ENCODE measurements at places on chromosomes 5 and 9. TPM values are rescaled to one million over a fixed set of nuclear protein-coding genes. Genes with fewer than 3 reads are reported as not detected.
A peak's percentile ranks its signal among the peaks of the same experiment; 100 is the strongest.

GRCh38 chr5:132473019-132473531 lies 17.5 kb downstream of the IRF1 start:
- no peak for DNase-seq

GRCh38 chr9:109141375-109141774 lies 21.6 kb upstream of the TMEM245 start:
- DNase-seq = no peak

DNA sequence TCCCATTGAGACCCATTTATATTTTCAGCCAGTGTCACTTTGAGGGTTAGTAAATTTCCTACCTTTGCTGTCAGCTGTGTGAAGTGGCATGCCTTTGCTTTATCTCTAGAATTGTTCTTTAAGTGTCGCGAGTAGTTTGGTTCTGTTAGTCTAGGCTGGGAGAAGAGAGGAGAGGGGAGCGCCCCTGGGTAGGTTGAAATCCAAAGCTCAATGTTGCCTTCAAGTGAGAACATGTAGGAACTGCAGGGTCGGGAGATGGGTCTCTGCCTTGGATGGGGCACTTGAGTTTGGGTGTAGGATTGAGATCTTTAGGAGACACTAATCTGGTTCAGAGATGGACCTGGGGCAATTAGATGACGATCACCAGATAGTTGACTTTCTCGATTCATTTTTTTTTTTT lies 46.3 kb downstream of the STC2 start:
- no peak for DNase-seq

The OCLN gene
- total RNA-seq = 1.7 TPM

DNA sequence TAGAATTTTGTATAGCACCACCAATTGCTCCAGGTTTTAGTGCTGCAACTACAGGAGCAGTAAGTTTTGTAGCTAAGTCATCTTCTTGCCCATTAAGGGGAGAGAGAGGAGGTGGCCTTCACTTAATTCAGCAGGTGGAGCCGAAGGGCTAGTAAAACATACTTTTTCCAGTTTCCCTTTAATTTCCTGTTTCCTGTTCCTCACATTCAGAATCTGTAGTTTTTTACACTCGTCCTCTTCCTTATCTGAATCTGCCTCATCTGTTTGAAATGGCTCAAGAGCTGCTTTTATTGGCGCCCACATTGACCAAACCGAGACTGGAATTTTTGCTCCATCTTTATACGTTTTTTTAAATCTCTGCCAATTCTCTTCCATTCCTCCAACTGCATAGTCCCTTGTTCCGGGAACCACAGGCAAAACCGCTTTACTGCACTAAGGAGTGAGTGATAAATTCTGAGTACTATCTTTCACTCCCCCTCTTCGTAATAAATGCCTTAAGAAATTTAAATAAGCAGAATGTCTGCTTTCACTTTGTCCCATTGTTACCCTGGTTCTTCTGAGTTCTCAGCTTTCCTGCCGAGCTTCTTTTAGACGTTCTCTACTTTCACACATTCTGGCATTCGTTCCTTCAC lies 133.9 kb downstream of the DROSHA start:
- DNase-seq = no peak

GRCh38 chr9:124773473-124774128 lies 2.5 kb upstream of the NR6A1 start:
- DNase-seq = no peak

DNA sequence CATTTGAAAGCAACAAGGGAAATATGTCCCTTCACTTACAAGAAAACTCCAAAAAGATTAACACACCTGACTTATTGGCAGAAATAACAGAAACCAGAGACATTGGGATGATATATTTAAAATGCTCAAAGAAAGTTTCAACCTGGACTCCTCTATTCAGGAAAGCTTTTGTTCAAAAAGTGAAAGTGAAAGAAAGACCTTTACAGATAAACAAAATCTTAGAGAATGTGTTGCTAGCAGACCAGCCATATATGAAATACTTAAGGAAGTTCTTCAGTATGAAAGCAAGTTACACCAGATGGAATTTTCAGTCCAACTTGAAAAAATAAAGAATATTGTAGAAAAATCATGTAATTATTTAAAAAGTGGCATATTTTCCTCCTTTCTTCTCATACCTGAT lies 1075.1 kb downstream of the NR2F1-AS1 start:
- no peak for DNase-seq

The CATSPER3 gene
- 0.31 TPM for total RNA-seq

The PNPLA7 gene
- 6.1 TPM for total RNA-seq

- no peak for DNase-seq
Measured at GRCh38 chr9:130305381-130305780, 39.8 kb downstream of the HMCN2 start.

- no peak for DNase-seq
Measured at GRCh38 chr9:117719161-117719920, 15.1 kb downstream of the TLR4 start.

DNA sequence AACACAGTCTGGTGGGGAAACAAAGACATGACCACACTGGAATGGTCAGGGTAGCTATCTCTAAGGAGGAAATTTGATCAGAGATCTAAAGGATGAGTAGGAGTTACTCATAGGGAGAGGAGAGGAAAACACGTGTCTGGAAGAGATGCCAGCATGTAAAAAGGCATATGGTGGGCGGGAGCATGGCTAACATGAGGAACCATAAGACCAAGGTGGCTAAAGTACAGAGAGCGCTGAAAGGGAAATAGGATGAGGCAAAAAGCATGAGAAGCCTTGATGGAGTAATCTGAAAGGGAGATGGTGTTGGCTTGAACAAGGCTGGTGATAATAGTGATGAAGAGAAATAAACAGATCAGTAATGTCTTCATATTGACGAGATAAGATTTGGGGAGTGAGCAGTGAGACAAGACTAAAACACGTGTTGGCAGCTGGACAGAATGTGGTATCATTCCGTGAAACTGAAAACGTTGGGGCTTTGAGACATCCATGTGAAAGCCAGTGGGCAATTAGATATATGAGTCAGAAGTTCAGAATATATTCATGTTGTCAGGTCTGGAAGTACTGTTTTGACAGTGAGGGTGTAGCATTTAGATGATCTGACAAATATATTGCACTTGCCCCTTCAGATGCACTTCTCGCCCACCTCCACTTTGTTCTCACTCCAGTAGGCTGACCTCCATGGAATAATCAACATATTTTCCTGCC lies 209.1 kb upstream of the KCNN2 start:
- DNase-seq = no peak

GRCh38 chr5:39717176-39717897 lies 292.6 kb upstream of the DAB2 start:
- DNase-seq = no peak

DNA sequence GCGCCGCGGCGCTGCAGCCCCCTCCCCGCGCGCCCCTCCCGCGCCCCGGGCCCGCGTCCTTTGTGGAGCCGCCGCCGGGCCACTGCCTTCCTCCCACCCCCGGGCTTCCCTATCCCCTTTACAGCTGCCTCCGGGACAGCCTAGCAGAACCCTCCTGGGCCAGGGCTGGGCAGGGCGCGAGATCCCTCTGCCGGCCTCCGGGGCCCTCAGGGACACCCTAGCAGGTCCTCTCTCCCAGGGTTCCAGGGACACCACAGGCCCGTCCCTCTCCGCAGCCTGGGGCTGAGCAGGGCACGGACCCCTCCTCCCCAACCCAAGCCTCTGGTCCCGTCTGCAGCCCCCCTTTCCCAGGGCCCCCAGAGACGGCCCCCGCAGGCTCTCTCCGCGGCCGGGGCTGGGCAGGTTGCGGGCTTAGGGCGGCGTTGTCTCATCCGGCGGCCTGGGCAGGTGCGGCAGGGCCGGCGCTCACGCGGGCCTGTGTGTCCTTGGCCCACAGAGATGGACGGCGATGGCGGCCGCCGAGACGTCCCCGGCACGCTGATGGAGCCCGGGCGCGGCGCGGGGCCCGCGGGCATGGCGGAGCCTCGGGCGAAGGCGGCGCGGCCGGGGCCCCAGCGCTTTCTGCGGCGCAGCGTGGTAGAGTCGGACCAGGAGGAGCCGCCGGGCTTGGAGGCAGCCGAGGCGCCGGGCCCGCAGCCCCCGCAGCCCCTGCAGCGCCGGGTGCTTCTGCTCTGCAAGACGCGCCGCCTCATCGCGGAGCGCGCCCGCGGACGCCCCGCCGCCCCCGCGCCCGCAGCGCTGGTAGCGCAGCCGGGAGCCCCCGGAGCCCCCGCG lies 710 bp downstream of the WNK2 start:
- DNase-seq = no peak

The SLC36A2 gene
- 0.29 TPM for total RNA-seq

DNA sequence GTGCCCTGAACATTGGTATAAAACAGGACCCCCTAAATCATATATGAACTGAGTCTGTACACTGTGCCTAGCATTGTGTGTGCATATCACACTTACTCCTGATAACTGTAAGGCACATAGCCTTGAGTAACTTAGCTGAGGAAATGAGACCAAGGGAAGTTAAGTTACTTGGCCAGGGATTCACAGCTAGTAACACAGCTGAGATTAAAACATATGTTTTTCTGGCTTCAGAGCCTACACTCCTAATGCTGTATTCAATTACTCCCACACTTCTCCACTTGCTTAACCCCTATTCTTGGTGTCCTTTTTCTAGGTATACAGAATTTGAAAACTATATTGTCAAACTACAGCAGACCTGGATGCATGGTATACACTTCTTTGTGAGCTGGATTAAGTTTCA lies 12.8 kb downstream of the GHR start:
- DNase-seq = no peak

The FGF1 gene
- 39.9 TPM for total RNA-seq

DNA sequence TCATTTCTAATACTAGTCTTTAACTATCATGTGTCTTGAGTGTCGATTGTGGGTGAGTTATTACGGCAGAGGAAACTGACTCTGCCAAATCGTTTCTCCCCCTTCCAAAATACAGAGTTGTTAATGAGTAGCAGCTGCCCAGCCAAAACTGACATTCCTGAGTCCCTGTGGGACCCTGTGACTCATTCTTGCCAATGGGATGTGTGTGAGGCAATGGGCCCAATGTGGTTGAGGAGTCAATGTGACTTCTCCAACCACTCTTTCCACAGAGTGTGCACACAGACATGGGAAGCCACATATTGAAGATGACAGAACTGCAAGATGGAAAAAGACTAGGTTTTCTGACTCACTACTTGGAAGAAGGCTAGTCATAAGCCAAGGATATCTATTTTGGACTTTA lies 434.7 kb downstream of the DTWD2 start:
- DNase-seq = peak; percentile 70

DNA sequence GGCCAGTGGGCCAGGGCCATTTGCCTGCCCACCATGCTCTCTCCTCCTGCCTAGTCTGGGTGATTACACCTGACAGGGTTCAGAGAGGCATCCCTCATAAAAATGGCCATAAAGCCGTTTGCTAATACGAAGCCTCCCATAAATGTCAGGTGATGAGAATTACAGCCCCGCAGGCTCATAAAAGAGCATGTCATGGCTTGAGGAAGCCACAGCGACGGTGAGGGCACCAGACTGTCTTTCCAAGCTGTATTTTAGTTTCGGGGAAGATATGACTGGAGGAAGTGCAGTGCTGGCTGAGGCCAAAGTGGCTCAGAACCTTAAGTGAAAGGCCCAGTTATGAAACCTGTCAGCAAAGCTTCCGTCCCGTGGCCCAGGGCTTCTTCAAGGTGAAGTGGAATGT lies 18.5 kb upstream of the TCERG1 start:
- no peak for DNase-seq

DNA sequence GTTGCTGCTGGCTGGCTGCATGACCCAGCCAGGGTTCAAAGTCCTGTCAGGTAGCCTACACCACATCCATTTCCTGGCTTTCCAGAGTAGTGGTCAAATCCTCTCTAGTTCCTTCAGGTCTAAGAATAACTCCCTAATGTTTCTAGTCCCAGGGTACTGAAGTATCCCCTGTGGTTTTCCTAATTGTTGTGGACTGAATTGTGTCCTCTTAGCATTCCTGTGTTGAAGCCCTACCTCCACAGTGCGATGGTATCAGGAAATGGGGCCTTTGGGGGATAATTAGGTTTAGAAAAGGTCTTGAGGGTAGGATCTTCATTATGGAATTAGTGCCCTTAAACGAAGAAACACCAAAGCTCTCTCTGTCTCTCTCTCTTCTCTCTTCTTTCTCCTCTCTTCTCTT lies 191.8 kb upstream of the CCNG1 start:
- DNase-seq = no peak

The GLRX gene
- total RNA-seq = 73.1 TPM

The FOXD4L5 gene
- 0.10 TPM for total RNA-seq
